ENCODE measurements at places on chromosomes 6 and 20.

- no peak for DNase-seq
These were observed 34.9 kb upstream of the FOXC1 start for GRCh38 chr6:1574890-1575209.

- DNase-seq: no peak
These were observed 39.5 kb upstream of the KIF16B start for GRCh38 chr20:16612706-16613105.

- DNase-seq: no peak
These were observed 66.5 kb upstream of the SLC35F1 start for GRCh38 chr6:117840541-117840983.

DNA sequence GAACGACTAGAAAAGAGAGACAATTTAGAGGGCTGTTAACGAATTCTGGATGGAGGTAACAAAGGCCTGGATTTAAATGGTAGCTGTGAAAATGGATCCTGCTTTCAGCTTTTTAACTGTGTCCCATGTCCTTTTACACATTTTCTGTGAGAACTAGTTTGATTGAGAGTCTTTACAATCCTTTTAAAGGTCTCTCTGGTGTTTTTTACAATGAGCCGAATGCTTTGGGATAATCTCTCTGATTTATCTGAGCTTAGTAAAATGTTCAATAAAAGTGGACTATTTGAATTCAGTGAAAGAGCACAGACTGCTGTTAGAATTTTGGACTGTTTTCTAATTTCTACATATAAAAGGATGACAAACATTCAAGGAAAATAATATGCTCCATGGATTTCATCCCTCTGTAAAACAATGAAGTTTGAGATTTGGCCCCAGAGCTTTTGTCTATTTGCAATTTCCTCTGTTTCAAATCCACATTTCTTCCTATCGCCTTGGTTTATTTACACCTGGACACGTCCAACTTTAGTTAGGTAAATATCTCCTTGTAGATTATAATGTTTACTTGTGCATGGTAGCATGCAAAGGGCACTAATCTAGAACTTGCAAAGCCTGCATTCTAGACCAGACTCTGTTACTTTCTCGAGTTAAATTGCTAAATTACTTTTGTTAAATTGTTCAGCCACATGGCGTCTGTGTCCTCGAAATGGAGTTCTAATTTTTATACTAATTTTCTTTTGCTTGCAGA, 871.0 kb upstream of the CITED2 start:
- no peak for DNase-seq

DNA sequence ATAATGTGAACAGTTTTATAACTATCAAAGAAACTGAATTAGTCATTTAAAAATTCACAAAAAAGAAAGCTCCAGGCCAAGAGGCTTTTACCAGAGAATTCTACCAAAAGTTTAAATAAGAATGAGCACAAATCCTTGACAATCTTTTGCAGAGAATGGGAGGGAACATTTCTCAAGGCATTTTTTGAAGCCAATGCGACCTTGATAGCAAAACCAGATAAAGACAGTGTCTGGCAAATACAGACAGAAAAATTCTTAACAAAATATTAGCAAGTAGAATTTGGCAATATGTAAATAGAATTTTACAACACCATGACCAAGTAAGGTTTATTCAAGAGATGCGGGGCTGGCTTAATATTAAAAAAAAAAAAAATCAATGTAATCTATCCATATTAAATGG, 41.7 kb downstream of the RNF24 start:
- no peak for DNase-seq

GRCh38 chr6:46876126-46876525, 45.6 kb downstream of the ADGRF5 start:
- no peak for DNase-seq

DNA sequence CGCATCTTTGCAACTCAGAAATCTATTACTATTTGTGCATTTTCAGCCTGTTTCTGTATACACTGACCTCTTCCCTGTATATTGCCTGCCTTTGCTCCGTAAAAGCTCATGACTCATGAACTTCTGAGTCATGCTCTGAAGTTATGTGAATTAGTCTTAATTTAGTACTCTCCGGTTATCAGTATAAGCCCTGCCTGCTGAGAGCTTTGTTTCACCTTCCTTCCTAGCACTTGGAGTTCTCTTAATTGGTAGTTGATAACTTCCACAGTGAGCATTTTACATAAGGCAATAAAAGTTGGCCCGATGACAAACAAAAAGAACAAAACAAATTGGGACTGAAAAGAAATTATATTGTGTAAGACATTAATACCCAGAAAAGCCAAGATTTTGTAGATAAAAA, 231.4 kb downstream of the GJA1 start:
- no peak for DNase-seq

DNA sequence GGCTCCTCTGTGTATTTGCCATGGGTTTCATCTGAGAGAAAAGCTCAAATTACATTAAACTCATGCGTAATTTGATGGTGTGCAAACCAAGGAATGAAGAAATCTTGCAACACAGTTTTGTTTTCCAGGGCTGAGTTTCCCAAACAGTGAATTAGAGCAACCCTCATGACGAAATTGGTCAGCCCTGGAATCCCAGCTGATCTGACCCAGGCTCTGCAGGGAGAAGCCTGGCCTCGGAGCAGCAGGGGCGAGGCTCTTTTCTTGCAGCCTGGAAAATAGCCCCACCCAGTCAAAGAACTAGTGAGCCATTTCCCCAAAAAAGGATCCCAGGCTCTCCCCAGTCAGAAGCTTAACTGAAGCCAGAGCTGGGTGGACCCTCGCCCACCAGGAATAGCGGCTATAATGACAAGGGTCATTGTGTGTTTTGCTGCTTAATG, 107.3 kb upstream of the SNX9 start:
- no peak for DNase-seq

GRCh38 chr6:2375443-2375842, 130.0 kb upstream of the GMDS start:
- no peak for DNase-seq

- DNase-seq: no peak
These were observed 46.7 kb downstream of the DNAAF9 start for GRCh38 chr20:3360752-3361151.

GRCh38 chr20:18187020-18187419, 49.4 kb downstream of the KAT14 start:
- DNase-seq: no peak

- no peak for DNase-seq
These were observed 270.0 kb downstream of the CDH26 start for GRCh38 chr20:60228255-60228654.

DNA sequence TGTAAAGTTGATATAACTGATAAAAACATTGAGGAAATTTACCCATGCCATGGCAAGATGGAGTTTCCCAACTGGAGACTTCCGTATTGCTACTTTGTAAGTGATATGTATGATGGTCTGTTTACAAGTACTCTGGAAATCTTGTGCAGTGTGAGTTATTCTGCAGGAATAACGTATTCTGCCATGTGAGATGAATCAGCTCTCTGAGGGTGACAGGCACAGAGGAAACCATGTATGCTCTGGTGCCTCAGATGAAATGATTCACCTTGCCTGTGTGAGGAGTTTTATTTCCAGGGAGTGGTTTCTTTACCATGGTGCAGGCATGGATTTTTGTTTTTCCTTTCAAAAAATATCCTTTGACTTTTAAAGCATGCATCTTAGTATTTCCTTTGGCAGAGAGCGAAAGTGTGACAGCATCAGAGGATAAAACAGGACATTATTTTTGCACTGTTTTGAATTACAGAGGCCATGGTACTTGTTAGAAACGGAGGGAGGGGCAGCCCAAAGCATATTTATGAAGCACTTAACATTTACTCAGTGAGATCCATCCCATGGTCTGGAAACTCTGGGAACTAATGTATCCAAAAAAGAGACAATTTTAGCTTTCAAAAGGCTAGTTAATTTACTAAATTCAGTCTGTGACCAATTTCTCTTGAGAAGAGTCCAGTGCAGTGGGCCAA, 36.0 kb upstream of the MTRF1L start:
- DNase-seq: no peak

DNA sequence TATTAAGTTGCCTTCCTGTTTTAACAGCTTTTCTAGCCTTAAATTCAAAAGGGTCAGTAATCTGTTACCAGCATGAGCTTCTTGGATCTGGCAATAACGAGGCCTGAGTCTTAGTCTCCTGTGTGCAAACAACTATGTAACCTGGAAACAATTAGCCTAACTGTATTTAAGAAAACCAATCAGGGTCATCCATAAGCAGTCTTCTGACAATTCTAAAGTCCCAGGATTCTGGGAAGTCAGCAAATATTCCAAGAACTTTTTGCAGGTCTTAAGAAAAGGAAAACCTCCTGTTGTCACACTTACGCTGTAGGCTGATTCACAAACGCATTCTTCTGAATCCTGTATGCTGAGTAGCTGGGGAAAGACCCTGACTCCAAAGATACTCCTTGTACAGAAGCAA, 90.4 kb downstream of the COL12A1 start:
- no peak for DNase-seq

DNA sequence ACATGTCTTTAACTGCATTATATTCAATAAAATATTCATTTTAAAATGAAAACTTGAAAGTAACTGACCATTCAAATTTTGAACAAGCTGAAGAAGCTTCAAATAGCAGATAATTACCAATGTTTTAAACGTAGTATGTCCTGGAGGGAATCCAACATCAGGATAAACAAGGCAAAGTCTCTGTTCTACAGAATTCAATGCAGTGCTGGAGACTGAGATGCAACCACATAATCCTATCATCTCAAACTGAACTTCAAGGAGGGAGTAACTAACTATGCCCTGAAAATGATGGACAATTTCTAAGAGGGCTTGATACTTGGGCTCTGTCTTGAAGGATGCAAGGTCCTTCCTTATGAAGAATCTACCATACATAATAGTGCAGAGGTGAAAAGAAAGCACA, 100.7 kb downstream of the PRKN start:
- DNase-seq: no peak

- peak; percentile 70 for DNase-seq
These were observed 1.4 kb downstream of the STAU1 start for GRCh38 chr20:49186535-49187329.

GRCh38 chr20:58825450-58825849, 25.3 kb downstream of the GNAS-AS1 start:
- DNase-seq: no peak

- no peak for DNase-seq
These were observed 8.3 kb downstream of the TFAP2A start for GRCh38 chr6:10406556-10406955.

GRCh38 chr6:53239526-53239925, 90.9 kb upstream of the GCM1 start:
- no peak for DNase-seq

- DNase-seq: no peak
These were observed 5.1 kb upstream of the DEFB127 start for GRCh38 chr20:152131-152530.

GRCh38 chr6:150288456-150288855, 80.4 kb upstream of the IYD start:
- DNase-seq: no peak

GRCh38 chr6:32825966-32826365, 9.2 kb upstream of the HLA-DOB start:
- DNase-seq: no peak

DNA sequence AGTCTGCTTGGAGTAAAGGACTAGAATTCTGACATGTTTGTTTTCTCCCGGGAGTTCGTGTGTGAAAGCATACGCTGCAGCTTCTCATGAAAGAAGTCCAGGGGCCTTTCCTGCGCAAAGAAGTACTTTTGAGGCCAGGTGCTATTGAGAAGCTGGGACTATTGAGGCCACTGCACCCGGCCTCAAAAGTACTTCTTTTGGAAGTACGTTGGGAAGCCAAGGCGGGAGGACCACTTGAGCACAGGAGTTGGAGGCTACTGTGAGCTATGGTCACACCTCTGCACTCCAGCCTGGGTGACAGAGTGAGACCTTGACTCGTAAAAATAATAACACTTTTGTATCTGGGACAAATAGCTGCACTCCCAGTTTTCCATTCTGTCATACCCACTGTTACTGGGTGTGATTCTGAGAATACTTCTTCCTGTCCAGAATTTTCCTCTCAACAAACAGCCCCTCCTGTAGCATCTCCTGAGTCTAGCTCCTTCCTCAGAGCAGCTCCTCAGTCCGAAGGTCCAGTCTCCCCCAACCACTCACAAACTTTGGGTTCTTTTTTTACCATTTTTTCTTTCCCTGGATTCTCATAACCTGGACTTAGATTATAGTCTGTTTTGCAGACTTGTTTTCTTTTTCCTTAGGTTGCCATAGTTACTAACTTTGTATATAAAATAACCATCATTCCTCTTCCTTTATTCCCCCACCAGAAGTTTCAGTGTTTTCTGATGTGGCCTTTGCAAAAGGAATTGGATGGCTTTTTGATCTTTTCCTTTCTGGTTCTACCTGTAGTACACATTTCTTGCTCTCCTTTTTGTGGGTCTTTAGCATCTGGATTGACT, 12.7 kb downstream of the STK35 start:
- no peak for DNase-seq

GRCh38 chr20:57813509-57814269, 103.9 kb upstream of the PMEPA1 start:
- no peak for DNase-seq

DNA sequence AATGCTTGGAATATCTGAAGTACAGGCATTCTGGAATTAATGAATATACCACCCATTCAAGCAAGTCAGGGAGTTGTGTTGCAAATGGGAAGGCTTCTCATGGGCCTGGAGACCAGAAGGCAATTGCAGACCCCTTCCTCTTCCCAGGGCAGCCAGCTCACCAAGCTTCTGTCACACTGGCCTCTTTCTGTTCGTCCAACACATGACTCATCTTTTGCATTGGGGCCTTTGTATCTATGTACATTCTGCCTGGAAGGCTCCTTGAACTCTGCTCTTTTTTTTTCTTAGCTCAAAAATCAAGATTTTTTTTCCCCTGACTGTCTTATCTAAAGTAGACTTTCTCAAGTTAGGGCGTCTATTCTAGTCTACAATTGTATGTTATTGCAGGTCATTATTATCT, 132.9 kb upstream of the MYLIP start:
- DNase-seq: no peak

- DNase-seq: no peak
These were observed 260.6 kb downstream of the ERMARD start for GRCh38 chr6:170012037-170012330.

GRCh38 chr20:10978713-10979112, 304.9 kb upstream of the JAG1 start:
- no peak for DNase-seq

DNA sequence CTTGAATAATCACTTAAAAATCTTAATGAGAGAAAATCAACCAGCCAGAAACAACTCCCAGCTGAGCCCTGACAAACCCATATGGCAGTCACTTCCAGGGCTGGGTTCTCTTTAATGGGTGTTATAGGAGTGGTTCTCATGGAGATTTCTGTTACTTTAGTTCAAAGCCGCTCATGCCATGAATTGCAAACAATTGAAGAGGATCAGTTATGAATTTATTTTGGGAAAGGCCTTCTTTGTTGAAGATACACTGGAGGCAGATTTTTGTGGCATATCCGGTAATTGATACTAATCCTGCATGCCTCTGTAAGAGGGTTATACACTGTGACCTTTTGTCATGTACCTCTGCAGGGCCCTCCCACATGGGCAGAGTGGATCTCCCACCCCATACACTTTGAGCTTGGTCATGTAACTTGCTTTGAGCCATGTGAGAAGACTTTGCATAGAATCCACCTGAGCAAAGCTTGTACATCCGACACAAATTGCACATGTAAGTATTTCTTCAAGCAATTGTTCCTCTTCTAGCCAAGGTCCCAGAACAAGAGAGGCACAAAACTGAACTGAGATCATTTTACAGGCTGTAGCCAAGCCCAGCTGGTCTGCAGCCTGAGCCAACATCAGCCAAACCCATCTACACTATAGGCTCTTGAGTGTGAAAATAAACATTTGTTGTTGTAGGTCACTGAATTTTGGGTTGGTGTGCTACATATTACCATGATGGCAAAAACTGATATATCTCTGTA, 492.3 kb downstream of the PREX1 start:
- no peak for DNase-seq

GRCh38 chr6:75025371-75025770, 180.5 kb downstream of the COL12A1 start:
- no peak for DNase-seq

Data from liver (tissue), 10 donors.